ENCODE measurements at places on chromosomes 11 and 22. TPM values are rescaled to one million over a fixed set of nuclear protein-coding genes. Genes with fewer than 3 reads are reported as not detected.

DNA sequence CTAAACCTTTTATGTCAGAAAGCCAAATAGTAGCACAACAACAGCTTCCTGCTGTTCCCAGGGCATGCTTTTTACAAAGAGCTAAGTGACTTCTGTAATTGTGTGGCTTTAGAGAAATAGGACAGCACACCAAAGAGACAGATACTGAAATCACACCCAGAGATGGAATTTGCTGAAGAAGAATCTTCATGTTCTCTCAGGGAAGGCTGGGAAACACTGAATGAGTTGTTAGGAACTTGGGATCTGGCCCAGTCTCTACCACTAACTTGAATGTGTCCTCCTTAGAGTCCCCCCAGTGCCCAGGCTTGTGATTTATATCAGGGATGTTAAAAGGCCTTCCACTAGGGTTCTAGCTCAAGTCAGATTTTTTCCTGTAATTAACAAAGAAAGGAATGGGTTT lies 175.2 kb downstream of the DBX1 start:
- DNase-seq = no peak

The ARHGAP42 gene
- total RNA-seq = 20.7 TPM

- peak; percentile 98 for DNase-seq
These were observed at the start of gene SBF1 for GRCh38 chr22:50474710-50475651. SBF1 (minus strand) TSS chr22:50475035; CDS start chr22:50474840, 195 bp downstream.

The SSH3 gene
- 19.9 TPM for total RNA-seq

- no peak for DNase-seq
These were observed 195.8 kb upstream of the LARGE1 start for GRCh38 chr22:34116126-34116525.

The TRABD gene
- 42.3 TPM for total RNA-seq

The KRTAP5-11 gene
- not detected for total RNA-seq

The VPREB1 gene
- total RNA-seq = not detected

The FBLN1 gene
- 224 TPM for total RNA-seq

- no peak for DNase-seq
These were observed 130.7 kb downstream of the SNX19 start for GRCh38 chr11:130785380-130786116.

The GNG3 gene
- not detected for total RNA-seq

GRCh38 chr11:82826526-82826925 lies 73.7 kb downstream of the PRCP start:
- no peak for DNase-seq

The KDM4F gene
- not detected for total RNA-seq

GRCh38 chr11:12842933-12843636 lies 166.0 kb upstream of the RASSF10 start:
- DNase-seq = no peak

The RASSF10 gene
- total RNA-seq = 0.13 TPM
